ENCODE measurements at places on chromosomes 6 and 20.

DNA sequence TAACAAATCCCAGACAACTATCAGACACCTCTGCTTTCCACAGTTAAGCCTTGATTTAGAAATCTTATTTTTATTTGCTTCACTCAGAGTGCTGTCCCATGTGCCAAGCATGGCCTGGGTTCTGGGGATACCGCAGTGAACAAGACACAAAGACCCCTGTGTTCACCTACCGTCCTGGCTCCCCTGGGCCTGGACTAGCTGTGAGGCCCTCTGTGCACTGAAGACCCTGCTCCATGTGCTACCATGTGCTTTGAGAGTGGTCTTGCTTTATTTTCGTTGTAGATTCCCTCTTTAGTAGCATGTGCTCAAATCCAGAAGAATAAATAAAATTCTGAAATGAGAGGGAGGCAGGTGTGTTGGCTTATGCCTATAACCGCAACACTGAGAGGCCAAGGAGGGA is 22.5 kb downstream of the SUMO4 start:
- no peak for DNase-seq

DNA sequence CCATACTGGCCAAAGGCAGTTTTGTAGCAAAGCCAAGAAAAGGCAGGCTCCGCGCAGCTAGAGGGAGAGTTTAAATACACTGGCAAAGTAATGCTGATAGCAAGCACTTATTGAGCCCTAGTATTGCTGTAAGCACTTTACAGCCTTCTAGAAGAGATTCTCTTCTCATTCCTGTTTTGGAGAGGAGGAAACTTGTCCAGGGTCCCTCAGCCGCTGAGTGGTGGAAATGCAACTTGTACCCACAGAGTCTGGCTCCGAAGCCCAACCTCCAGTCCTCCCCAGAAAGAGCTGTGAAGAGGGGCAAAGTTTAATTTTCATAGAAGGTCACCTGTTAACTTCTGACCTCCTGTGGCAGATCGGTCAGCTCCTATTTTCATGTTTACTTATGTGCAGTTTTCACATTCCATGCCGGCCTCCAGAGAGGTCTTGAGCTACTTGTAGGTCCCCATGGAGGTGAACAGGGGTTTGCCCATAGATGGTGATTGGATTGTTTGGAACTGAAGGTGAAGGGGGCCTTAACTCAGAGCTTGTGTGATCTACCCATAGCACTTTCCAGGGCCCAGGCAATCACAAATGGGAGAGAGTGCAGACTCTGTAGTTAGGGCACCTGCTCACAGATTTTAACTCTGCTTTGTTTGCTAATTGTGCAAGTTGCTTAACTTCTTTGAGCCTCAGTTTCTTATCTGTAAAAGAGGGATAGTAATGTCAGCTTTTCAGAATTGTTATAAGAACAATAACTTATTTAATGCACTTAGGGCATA is 70.7 kb downstream of the LYRM2 start:
- DNase-seq, result no peak

GRCh38 chr6:133243723-133244305 is 2.7 kb downstream of the EYA4 start:
- no peak for DNase-seq

DNA sequence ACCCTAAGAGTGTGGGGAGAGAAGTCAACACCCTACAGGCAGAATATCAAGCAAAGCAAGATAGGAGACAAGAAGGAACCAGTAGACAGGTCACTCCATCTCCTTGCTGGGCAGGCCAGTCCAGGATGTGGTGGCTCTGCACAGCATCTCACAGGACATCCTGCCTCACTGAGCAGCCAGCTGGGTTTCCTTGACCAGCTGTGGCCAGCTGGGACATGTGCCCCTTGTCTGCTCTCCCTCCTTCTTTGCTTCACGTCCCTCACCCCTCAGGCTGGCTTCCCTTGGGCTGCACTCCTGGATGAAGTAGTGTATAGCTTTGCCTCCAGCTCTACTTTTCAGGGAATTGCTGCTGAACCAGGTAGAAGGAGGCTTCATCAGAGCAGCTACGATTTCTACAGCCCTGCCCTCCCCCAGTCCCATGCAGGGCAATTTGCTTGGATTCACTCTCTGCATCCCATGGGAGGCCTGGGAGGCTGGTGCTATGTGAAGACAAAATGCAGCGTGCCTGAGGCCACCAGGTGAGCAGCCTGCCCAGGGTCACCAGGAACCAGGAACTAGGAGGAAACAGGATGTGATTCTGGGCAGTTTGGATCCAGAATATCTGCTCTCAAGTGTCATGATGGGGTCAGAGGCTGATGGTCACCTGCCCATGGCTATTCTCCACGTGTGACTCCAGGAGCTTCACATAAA is 110.0 kb upstream of the PMEPA1 start:
- no peak for DNase-seq

- no peak for DNase-seq
Measured at GRCh38 chr6:166949528-166950442, 6.6 kb downstream of the RNASET2 start.

DNA sequence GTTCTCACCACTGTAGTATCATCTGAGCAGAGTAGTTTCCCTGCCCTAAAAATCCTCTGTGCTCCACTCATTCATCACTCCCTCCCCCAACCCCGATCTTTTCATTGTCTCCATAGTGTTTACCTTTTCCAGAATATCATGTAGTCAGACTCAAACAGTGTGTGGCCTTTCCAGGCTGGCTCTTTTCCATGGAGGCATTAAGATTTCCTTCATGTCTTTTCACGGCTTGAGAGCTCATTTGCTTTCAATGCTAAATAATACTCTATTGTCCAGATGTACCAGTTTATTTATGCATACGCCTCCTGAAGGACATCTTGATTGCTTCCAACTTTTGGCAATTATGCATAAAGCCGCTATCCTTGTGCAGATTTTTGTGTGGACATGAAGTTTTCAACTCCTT is 235.8 kb downstream of the PHACTR1 start:
- DNase-seq, result no peak

GRCh38 chr6:7685276-7685675 is 40.6 kb upstream of the BMP6 start:
- no peak for DNase-seq

DNA sequence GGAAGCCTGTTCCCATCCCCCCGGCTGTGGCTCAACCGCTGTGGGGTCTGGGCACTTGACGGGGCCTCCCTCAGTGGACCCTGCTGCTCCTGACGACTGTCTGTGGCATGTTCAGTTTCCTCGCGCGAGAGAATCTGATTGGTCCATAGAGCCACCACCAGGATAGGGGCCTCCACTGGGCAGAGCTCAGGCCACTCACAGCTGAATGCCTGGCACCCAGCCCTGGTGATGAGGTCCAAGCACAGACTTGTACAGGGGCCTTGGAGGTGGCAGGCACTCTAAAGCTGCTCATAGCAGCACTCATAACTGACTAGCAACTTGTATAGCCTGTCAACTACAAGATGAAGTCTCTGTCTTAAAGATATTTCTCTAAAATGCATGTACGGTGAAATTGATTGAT is 368.1 kb downstream of the NRN1 start:
- DNase-seq, result no peak

DNA sequence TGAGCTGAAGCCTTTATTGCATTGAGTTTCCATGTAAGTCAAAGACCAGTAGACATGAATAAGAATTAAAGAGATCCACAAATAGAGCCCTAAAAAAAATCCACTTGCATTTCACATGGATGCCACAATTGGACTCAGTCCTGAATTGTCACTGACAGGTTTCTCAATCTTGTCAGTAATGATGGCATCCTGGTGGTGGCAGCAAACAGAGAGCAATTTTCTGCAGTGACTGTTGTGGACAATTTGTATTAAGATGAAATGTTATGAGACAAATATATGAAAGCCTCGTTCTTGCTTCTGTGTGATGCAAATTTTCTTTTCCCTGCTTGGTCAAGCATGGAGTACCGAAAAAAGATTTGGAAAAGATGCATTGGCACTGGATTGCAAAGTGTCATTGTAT is 278.9 kb downstream of the SAMD5 start:
- no peak for DNase-seq

- DNase-seq, result no peak
Measured at GRCh38 chr20:51563486-51564332, 21.2 kb upstream of the NFATC2 start.

- DNase-seq, result peak; percentile 83
Measured at GRCh38 chr6:15287670-15288375, 42.0 kb downstream of the JARID2 start.

DNA sequence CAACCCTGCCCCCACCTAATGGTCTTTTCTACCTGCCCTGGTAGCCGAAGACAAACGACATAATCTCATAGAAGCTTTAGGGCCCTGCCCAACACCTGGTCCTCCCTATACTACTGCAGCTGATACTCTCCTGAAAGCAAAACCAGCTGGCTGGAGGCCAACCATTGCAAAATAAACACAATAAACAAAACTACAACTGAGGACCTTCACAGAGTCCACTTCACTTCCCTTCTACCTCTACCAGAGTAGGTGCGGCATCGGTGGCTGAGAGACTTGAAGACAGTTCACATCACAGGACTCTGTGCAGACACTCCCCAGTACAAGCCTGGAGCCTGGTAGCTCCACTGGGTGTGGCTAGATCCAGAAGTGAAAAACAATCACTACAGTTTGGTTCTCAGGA is 476.2 kb downstream of the MMUT start:
- no peak for DNase-seq

- no peak for DNase-seq
Measured at GRCh38 chr20:20204256-20204655, 151.9 kb downstream of the CFAP61 start.

DNA sequence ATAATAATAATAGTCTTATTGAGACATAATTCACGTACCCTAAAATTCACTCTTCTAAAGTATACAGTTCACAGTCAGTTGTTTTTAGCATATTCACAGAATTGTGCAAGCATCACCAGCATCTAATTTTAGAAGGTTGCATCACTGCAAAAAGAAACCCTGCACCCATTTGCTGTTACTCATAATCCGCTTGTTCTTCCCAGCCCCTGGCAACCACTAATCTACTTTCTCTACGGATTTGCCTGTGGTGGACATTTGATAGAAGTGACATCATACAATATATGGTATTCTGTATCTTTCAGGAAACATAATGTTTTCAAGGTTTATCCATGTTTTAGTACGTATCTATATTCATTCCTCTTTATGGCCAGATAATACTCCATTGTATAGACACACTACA is 41.5 kb upstream of the FAM184A start:
- DNase-seq, result peak; percentile 41

DNA sequence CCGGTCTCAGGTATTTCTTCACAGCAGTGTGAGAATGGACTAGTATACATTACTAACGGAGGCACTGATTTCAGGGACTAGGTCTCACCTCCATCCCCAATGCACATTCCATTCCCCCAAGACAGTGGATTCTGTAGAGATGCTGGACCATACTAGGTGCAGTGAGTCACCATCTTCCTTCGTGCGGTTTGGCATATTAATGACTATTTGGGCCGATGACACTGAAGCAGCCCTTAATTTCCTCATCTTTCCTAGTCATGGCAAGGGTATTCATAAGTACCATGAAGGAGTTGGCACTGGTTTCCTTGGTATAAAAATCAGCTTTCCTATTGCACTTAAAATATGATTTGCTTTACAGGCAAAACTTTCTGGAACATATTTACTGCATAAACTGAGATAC is 121.4 kb upstream of the TRAF3IP2 start:
- DNase-seq, result no peak

GRCh38 chr6:91438570-91438969 is 851.7 kb upstream of the MAP3K7 start:
- no peak for DNase-seq

DNA sequence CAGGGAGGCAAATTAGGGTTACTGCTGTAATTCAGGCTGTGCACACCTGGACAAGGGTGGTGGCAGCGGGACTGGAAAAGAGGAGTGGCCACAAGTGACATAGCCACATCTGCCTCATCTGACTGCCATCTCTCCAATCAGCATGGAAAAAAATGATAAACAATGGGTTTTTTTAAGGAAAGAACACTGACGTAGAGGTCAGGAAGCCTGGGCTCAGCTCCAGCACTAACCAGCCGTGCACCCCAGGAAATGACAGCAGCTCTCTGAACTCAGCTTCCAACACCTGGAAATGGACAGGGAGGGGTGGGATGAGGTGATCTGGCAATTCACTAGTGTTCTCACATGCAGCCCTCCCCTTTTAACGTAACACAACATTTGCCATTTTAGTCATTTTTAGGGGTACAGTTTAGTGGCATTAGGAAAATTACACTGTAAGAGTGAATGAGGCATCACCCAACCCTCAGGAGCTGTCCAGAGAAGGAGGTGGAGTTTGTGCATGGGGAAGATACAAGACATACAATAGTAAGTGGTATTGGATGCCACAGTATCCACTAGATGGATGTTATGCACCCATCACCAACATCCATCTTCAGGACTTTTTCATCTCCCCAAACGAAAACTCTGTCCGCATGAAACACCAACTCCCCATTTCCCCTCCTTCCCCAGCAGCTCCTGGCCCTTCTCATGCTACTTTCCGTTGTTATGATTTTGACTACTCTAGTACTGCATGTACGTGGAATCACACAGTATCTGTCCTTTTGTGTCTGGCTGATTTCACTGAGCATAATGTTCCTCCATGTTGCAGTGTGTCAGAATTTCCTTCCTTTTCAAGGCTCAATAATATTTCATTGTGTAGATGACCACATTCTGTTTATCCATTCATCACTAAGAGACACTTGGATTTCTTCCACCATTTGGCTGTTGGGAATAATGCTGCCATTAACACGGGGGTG is 215.5 kb upstream of the ECI2 start:
- no peak for DNase-seq

DNA sequence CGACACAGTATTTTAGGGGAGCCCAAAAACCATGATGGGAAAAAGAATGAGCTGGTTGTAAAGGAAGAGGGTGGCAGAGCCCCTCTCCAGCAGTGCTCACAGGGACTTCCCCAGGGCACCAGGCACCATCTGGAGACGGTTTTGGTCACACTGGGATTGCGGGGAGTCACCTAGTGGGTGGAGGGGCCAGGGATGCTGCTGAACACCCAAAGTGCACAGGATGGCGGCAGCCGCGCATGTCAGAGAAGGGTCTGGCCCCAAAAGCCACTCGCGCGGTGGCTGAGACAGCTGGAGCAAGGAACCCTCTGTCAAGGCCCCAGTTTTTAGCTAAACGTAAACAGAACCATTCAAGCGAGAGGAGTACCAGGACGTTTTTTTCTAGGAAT is 10.8 kb downstream of the CTSZ start:
- no peak for DNase-seq

- no peak for DNase-seq
Measured at GRCh38 chr20:43766385-43766784, 39.6 kb upstream of the GTSF1L start.

DNA sequence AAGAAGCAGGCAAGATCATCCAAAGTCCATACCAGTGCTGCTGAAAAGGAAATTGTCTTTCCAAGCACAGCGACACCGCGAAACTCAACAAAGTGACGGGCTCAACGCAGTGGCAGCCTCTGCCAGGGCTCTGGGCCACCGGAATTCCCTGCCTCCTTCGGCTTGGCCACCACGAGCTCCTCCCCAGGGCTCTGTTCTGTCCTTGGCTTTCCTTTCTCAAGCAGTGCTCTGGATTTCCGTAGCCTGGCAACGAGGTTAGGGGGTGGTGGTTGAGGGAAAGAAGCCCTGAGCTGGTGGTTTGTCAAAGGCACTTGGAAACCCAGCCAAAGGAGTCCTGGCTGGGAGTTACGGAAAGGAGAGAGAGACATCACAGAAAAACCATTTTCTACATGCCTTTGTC is 31.2 kb downstream of the PRR18 start:
- DNase-seq, result no peak

GRCh38 chr20:25369971-25370370 is 20.7 kb downstream of the ABHD12 start:
- DNase-seq, result no peak

- DNase-seq, result no peak
Measured at GRCh38 chr6:52216932-52217575, 27.2 kb downstream of the IL17F start.

- DNase-seq, result no peak
Measured at GRCh38 chr6:44800171-44800783, 412.8 kb downstream of the CDC5L start.

- no peak for DNase-seq
Measured at GRCh38 chr6:169913096-169913638, 161.7 kb downstream of the ERMARD start.

Measured in AML-193 (cell line).